ENCODE measurements at places on chromosomes 6 and 20. TPM values are rescaled to one million over a fixed set of nuclear protein-coding genes. Genes with fewer than 3 reads are reported as not detected.

Gene WFDC12
- total RNA-seq: not detected

Gene KIF13A
- total RNA-seq: 33.5 TPM

Gene MLIP
- total RNA-seq: 0.61 TPM

Gene ALDH8A1
- total RNA-seq: 2.0 TPM

Gene C6orf15
- total RNA-seq: not detected

Gene MAK
- total RNA-seq: not detected

Gene LAMA2
- 3.9 TPM for total RNA-seq

Gene SLC22A1
- 1.4 TPM for total RNA-seq

Gene SLC12A5
- 0.75 TPM for total RNA-seq

Gene DUSP15
- not detected for total RNA-seq

Gene ILRUN
- 50.8 TPM for total RNA-seq

Gene OR12D3
- total RNA-seq: not detected

Gene OR2J3
- not detected for total RNA-seq

Gene FAM184A
- 2.2 TPM for total RNA-seq

Gene PRDM13
- total RNA-seq: not detected

Gene TBX18
- 0.39 TPM for total RNA-seq

Gene LRP11
- total RNA-seq: 38.1 TPM

Gene EPPIN
- not detected for total RNA-seq

Gene POU5F1
- total RNA-seq: 2.0 TPM

Gene GPR63
- 0.42 TPM for total RNA-seq

Gene LAMA4
- total RNA-seq: not detected

Gene DPPA5
- total RNA-seq: not detected

Gene RAB32
- total RNA-seq: 39.7 TPM

Gene FOXQ1
- total RNA-seq: 5.6 TPM

Gene SNAP91
- not detected for total RNA-seq
